ENCODE measurements at places on chromosomes 5 and 9.

- no peak for DNase-seq
These were observed 29.9 kb downstream of the JADE2 start for GRCh38 chr5:134555223-134555889.

DNA sequence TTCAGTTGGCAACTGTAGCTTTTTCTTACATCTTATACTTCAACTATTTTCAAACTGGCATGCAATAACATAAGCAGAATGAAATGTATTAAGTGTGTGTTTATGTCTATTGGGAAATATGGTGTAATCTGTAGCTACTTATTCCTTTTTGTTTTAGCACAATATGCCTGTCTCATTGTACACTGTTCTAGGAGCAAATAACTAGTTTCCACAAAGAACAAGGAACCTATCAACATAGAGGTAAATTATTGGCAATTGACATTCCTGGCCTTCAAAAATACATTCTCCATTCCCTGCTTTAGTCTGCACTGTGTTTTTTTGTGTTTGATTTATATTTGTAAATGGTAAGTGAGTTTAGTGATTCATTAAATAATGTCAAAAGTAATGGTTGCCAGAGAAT lies 75.7 kb downstream of the FBXL7 start:
- DNase-seq = no peak

GRCh38 chr5:143537056-143537455 lies 133.6 kb upstream of the NR3C1 start:
- DNase-seq = no peak

DNA sequence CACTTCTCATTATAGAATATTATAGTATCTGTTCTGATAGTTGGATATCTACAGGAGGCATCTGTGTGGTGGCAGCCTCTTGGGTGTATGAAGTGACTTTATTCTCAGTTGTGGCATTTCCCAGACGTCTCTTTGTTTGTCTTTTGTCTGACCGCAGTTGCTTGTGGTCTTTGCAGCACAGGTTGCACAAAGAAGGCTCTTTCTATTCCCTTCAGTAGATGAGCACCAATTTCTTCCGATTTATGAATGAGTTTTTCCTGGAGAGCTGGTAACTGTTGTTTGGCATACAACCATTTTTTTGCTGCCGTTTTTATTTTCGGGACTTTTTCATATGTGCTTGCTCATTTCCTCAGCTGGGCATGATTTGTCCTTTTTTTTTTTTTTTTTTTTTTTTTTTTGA lies 56.4 kb upstream of the MYO10 start:
- DNase-seq = no peak

DNA sequence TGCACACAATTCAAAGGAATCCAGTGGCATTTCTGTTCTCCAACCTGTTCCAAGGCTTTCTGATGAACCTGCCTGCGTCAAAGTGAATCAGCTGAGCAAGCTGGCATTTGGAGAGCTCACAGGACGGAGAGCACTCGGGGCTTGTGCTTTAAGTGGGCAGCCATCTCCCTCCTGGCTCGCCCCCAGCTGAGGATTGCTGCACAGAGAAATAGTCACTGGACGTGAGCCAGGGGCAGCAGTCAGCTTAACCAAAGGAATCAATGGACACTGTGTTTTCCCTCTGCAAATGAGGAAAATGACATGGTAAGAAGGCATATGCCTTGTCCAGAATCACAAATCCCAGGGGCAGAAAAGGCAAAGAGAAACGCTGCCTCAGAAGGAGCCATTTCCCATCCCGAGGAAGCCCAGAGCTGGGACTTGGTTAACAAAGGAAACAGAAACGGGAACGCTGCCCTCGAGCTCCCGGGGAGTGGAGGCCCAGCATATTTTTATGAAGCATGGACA lies 299.4 kb downstream of the ZSWIM6 start:
- DNase-seq = no peak

DNA sequence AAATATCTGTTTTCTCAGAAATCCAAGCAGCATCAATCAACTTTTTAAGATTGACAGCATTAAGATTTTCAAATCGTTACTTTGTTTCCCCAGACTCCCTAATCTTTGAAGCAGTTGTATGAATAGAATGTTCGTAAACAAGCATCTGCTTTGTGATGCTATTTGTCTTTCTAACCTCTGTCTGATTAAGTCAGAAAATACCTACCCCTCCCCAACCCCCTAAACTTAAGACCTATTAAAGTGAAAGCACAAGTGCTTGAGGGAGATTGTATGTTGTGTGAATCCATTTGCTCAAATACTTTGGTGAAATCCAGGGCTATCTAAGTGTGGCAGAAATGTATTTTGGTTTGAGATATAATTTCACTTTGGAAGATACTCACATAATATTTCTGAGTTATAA lies 47.9 kb upstream of the C5orf47 start:
- no peak for DNase-seq

- DNase-seq = no peak
These were observed 11.6 kb upstream of the MTX3 start for GRCh38 chr5:80002677-80003076.

DNA sequence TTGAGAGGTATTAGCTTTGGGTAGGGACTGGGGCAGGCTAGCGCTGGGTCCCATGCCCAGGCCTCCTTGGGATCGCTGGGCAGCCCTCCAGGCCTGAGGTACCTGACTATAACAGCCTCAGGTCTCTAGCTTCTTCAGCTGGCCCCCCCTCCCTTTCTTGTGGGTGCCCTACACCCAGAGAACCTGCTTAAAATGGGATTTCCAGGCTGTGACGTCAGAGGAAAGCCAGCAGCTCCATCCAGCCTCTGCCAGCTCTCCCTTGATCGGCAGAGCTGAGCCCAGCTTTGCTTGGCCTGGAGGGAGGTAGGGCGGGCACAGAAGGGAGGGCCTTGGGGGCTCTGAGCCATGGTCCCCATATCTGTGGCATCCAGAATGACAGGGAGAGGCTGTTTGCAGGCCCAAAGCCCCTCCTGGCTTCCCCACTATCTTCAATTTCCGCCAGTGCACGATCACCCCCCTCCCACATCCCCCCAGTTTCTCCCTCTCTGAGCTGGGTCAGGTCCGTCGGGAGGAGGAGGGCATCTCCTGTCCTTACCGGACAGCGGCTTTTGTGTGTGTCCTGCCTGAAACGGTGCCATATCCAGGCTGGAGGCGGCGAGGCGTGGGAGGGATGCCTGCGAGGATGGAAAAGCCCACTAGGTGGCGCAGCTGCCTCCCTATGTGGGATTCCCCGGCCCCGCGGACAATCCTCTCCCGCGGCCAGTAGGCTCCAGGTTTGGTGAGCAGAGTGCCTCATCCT lies 10.8 kb downstream of the REEP2 start:
- peak; percentile 70 for DNase-seq

DNA sequence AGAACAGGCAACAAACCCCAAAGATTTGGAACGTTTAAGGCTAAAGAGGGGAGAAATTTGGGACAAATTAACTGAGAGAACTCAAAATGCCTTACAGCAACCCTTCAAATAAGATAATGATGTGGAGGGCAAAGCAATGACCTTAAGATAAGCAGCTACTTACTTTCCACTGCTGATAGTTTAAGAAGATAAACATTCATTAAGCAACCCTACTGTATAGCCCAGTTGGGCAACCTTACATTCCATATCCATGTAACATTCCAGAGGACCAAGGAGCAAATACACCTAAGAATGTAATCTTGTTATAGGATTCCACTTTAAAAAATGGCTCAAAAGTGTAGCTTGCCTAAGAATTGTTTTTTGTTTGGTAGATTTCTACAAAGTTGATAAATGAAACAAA lies 14.8 kb downstream of the ETF1 start:
- no peak for DNase-seq

DNA sequence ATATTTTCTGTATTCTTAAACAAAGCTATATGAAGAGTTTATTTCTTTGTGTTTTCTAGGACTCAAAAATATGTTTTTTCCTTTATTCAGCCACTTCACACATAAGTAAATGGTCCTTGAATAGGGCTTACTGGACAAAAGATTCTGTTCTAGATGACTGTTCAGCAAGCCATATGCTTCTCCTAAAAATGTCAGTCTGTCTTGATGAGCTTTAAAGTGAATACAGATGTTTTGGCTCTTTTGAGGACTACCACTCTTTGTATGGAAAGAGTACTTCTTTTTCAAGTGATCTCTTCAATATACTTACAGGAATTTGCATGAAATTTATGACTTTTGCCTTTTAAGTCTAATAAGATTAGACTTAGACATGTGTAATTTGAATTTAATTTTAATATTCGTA lies 8.4 kb downstream of the NDUFS4 start:
- no peak for DNase-seq

DNA sequence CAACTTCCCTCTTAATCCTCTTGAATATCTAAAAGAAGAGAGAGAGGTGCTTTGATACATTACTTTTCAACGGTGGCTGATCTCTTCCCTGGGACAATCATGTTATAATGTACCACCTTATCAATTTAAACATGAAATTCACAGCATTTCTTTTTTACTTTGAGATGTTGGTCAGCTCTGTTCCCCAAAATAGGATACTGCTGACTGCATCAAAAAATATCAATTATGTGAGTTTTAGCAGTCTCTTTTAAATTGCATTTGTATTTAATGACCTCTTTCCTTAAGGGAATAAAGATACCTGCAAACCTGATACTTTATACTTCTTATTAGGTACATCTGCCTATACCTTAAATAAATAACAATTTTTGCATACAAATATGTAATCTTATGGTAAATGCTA lies 58.4 kb upstream of the MARCHF11 start:
- DNase-seq = no peak

GRCh38 chr5:40873286-40873880 lies 32.2 kb downstream of the CARD6 start:
- no peak for DNase-seq

- DNase-seq = peak; percentile 15
These were observed 24.3 kb downstream of the CPLX2 start for GRCh38 chr5:175895686-175896102.

DNA sequence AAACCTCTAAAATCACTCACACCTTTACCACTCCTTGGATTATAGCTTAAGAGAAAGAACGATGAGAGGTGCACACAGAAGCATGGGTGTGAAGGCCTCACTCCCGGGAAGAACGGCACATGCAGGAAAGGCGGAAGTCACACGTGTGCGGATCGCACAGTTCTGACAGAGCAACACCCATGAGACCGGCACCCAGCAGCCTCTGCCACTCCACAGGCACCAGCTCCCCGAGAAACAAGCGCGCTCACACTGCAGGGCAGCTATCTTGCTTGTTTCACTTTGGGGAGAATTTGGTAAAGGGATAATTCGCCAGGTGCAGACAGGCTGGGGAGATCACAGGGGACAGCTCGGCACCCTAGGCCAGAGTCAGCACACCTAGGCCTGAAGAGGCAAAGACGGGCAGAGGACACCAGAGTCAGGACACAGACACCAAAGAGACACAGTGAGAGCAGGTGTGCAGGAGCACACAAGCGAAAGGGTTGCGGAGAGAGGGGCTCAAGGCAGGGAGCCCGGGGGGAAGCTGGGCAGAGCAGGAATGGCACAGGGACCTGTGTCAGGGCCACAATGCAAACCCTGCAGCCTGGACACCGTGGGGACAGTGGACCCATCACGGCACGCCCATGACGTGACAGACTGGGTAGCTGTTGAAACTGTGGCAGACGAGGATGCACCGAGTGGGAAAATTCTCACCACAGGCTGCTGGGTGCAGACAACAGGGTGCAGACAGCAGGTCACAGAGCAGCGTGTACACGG lies 81.7 kb downstream of the CAMSAP1 start:
- no peak for DNase-seq

GRCh38 chr5:140840978-140841962 lies at the start of gene PCDHA8:
Gene PCDHA8, plus strand, starts transcription at chr5:140841187. Its CDS starts 135 bp downstream, at chr5:140841322.
- no peak for DNase-seq

- no peak for DNase-seq
These were observed 307.8 kb upstream of the SGCD start for GRCh38 chr5:156019130-156019529.

GRCh38 chr9:113609562-113610318 lies 146.2 kb downstream of the RGS3 start:
- DNase-seq = no peak

DNA sequence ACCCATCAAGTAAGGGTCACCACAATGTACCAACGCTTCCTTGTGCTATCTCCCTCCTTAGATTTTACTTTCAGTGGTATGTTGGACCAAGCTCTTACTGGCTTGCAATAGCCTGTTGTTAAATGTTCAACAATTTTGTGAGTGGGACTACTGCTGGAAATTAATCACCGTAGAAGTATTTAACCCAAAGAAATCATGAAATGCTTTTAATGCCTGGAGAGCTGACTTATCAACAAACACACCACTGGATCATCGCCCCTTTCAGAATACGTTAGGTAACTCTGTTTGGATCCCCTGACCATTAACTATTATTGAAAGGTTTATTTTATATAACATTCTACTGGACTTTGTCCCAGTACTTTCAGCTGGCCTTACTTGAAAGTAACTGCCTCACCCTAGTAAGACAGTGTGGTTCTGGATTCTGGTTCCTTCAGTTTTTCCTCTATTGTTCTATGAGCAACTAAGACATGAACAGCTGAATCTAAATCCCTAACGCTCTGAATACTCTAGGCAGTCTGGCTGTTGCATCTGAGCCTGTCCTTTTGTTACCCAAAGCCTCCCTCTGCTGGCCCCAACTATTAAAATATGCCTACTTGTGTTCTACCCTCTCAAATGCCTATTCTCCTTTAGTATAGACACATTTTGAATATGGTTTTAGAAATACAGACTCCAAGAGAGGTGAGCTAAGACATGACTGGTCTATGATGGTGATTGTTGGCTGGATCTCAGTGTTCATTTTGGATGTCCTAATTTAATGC lies 1203.4 kb upstream of the DMAC1 start:
- no peak for DNase-seq

- DNase-seq = no peak
These were observed 198.6 kb downstream of the MSX2 start for GRCh38 chr5:174922955-174923354.

DNA sequence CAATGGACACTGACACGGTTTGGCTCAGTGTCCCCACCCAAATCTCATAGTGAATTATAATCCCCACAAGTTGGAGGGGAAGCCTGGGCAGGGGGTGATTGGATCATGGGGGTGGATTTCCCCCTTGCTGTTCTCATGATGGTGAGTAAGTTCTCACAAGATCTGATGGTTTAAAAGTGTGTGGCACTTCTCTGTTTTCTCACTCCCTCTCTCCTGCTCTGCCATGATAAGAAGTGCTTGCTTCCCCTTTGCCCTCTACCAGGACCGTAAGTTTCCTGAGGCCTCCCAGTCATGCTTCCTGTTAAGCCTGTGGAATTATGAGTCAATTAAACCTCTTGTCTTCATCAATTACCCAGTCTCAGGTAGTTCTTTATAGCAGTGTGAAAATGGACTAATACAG lies 115.8 kb upstream of the KIF2A start:
- DNase-seq = no peak

GRCh38 chr5:137800700-137801411 lies 46.7 kb upstream of the HNRNPA0 start:
- DNase-seq = no peak
